ENCODE measurements at places on chromosomes 6 and 20. TPM values are rescaled to one million over a fixed set of nuclear protein-coding genes. Genes with fewer than 3 reads are reported as not detected.

MEP1A gene
- not detected for total RNA-seq

- DNase-seq, result peak; percentile 70
Measured at GRCh38 chr6:57262488-57262887, 40.4 kb upstream of the RAB23 start.

PCSK2 gene
- total RNA-seq, result not detected

DNA sequence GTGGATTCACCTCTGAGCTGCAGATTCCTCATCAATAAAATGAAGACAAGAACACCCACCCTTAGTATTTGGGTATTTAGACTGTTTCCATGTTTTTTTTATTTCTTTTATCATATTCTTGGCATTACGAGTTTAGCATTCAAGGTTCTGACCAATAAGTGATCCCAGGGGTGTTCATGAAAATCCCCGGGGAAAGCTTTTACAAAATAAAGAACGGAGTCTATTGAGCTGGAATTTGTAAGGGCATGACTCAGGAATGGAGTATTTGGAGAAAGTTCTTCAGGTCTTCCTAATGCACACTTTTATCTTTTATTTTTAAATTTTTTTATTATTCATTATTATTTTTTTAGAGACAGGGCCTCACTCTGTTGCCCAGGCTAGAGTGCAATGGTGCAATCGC lies 19.4 kb upstream of the TOX2 start:
- no peak for DNase-seq

ROS1 gene
- total RNA-seq, result 5.2 TPM

FOXA2 gene
- not detected for total RNA-seq

AKAP7 gene
- 6.8 TPM for total RNA-seq

DNA sequence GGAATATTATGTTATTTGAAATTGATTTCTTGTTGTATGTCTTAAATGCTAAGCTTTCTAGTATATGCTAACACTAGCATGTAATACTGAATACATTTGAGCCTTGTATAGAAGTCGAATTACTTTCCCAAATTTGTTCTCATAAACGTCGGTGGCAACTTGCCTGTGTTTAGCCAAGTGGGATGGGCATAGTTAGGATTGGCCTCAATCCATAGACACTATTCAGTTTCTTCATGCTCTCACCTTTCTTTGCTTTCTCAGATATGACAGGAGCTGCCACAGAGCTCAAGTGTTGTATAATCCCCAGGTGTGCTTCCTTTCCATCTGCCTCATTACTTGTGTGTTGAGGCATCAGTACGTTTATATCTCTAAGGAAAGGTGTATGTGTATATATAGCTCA lies 19.3 kb downstream of the ZNF334 start:
- DNase-seq, result no peak

DLL1 gene
- total RNA-seq, result 0.07 TPM

DNA sequence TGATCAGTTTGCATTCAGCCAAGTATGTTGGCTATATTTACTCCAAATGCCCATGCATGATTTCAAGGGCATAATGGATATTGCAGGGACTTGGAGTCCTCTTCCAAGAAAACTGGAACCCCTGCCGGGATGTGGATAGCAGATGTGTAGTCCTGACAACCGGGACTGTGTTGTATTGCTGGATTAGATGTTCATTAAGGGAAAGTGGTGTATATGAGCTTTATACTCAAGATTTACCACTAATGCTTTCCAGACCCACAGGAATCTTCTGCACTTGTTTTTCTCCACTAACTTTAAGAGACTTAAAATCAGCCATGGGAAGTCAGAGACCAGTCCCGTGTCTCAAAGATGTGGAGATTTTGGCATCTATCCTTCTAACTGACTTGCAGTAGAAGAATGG lies 770.9 kb downstream of the HDGFL1 start:
- no peak for DNase-seq

GRCh38 chr20:58553841-58554240 lies 38.6 kb upstream of the APCDD1L start:
- DNase-seq, result peak; percentile 93

- DNase-seq, result peak; percentile 100
Measured at GRCh38 chr6:24743265-24743943, 24.4 kb upstream of the C6orf62 start.

GRCh38 chr20:23461180-23461579 lies 8.5 kb upstream of the CST11 start:
- DNase-seq, result no peak

- peak; percentile 89 for DNase-seq
Measured at GRCh38 chr6:38436726-38437465, 202.8 kb downstream of the BTBD9 start.

- no peak for DNase-seq
Measured at GRCh38 chr6:11333132-11333849, 100.8 kb upstream of the NEDD9 start.

TENT5A gene
- 64.6 TPM for total RNA-seq

DNA sequence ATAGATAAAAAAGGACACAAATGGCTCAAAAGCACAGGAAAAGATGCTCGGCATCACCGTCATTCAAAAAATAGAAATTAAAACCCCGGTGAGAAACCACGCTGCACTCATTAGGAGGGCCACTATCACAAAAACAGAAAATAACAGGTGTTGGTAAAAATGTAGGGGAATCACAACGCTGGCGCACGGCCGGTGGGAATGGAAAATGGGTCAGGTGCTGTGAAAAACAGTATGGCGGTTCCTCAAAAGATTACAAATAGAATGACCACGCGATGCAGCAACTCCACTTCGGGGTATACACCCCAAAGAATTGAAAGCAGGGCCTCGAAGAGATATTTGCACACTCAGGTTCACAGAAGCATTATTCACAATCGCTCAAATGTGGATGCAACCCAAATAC lies 28.3 kb downstream of the NPEPL1 start:
- DNase-seq, result no peak

DNA sequence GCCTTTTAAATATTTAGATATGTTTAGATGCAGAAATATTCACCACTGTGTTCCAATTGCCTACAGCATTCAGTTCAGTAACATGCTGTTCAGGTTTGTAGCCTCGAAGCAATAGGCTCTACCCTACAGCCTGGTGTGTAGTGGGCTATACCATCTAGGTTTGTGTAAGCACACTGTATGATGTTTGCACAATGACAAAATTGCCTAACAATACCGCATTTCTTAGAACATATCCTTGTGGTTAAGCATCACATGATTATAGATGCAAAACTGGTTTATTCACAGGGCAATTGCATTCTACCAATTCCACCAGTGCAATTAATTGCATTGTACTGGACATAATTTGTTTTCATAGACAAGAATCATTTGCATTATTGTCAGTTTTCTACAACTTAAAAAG lies 7.9 kb upstream of the SLC22A16 start:
- peak; percentile 35 for DNase-seq

LPIN3 gene
- total RNA-seq, result 0.76 TPM

GRCh38 chr20:8067082-8067481 lies 47.5 kb upstream of the TMX4 start:
- no peak for DNase-seq

DNA sequence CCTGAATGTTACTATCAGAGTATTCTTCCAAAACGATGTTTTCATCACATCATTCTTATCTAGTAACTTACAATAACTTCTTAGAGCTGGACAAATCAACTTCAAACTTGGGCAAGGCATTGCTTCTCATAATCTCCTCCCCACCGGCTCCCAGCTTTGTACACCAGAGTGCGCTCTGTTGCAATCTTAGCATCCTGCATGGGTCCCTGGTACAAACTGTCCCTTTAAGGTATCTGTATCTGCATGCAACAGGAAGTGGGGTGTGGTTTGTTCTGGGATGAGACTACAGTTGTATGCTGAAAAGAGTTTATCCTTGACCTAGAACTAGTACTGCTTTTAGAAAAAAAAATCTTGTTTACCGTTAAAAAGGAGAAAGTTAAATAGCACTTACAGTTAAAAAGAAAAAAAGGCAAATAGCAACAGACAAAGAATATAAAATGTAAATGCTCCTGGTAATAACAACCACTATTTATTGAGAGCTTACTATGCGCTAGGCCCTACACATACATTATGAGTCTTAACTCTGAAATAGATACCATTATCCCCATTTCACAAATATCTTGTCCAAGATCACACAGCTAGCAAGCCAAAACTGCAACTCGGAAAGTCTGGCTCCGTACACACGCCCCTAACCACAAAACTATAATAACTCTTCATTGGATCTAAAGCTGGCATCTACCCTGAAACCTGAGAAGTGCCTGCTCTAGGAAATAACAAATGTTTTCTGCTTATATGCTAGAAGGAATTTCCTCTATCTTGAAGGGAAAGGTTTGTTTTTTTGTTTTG lies 9.8 kb upstream of the HECA start:
- peak; percentile 84 for DNase-seq

GRCh38 chr6:12450467-12450866 lies 160.3 kb downstream of the EDN1 start:
- no peak for DNase-seq

DNA sequence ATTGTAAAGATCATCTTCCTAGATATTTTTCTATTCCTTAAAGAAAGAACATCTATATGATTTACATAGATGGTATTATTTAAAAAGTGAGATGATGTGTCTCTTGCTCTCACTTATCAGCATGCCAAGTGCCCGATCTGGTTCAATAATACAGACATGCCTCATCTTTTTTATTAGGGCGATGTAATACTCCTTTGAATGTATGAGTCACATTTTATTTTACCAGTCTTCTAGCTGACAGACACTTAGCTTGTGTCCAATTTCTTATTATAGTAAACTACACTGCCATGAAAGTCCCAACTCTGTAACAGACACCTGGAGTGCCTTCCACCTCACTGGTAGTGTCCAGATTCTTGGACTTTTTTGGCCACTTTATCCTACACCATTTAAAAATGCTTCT lies 586.6 kb upstream of the BTBD3 start:
- DNase-seq, result peak; percentile 68

- DNase-seq, result no peak
Measured at GRCh38 chr6:80077067-80077466, 29.4 kb upstream of the BCKDHB start.

DNA sequence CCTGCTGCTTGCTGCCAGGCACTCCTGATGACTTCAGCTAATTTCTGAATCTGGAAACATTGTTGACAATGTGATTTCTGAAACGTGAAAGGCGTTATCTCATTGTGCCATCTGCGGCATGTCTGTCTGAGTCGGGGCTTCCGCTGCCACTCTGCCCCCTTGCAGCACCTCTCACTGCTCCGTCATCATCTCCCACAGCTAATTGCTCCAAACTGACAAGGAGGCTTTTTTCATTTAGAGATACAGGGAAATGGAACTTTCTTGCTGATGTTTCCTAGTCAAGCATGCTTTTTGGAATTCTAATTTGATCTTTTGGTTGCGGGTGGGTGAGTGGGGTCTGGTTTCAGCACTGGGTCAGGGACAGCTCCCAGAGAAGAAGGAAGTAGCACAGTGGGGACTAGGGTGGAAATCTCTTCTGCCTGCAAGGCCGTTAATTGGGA lies 233.5 kb downstream of the DHX35 start:
- peak; percentile 6 for DNase-seq

OXT gene
- not detected for total RNA-seq

NHLRC1 gene
- total RNA-seq, result 3.4 TPM

CAP2 gene
- total RNA-seq, result 39.9 TPM

GRCh38 chr6:125067552-125067951 lies 86.0 kb upstream of the TPD52L1 start:
- no peak for DNase-seq

VSX1 gene
- 0.32 TPM for total RNA-seq

DNA sequence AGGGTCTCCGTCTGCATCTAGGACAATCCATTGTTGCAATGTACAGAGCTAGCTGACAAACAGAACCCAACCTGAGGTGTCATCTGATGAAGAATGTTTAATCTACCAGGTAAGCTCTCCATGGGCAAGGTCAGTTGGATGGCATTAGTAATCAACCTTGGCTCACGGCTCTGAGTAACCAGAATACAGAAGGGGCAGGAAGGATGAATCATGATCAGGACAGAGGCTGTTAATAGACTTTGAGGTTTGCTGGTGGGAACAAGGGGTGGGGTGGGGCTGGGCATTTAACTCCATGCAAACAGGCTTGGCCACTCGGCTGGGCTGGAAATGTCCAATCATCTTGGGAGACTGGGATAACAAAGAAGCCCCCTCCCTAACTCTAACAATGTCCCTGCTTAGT lies 77.1 kb upstream of the MRPS10 start:
- peak; percentile 98 for DNase-seq

TCP11 gene
- not detected for total RNA-seq

GRCh38 chr6:11214901-11215300 lies 17.6 kb downstream of the NEDD9 start:
- no peak for DNase-seq

- no peak for DNase-seq
Measured at GRCh38 chr6:168364793-168365421, 45.3 kb upstream of the DACT2 start.

KCNK5 gene
- total RNA-seq, result not detected

GRCh38 chr20:1802385-1803060 lies 92.7 kb upstream of the SIRPA start:
- peak; percentile 74 for DNase-seq

DNA sequence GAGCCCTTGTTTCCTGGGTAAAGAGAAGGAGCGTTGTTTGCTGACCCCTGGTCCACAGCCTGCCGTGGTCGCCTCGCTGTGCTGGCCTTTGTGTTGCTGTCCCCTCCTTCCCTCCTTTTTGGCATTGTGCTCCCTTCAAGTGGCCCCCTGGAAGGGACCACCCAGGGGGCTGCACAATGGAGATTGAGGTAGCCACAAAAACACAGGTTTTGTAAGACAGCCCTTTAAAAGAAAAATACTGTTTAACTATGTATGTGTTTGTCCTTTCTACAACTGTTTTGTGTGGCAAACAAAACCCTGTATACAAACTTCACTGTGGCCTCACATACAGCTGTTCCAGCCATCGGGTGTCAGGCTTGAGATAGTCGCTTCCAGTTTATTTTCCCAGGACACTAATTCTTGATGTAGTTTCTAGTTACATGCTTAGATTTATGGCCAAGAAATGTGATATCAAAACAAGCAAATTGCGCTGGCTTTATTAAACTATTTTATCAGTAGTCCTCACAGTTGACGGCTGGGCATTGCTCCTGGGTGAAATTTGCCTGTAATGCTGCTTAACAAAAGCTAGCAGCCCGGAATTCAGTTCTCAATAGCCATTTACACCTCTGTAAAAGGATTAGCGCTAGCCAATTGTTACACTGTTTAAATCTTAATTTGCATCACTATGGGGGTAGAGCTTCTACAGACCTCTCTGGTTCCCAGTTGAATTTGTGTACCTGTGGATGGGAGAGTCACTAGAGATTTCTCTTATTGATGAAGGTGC lies 64.1 kb downstream of the KIZ start:
- DNase-seq, result no peak

- DNase-seq, result no peak
Measured at GRCh38 chr6:155287762-155288161, 23.9 kb downstream of the CLDN20 start.
